Putamen (tissue), 1 donor: ENCODE measurements at places on chromosomes 11 and 22.

DNA sequence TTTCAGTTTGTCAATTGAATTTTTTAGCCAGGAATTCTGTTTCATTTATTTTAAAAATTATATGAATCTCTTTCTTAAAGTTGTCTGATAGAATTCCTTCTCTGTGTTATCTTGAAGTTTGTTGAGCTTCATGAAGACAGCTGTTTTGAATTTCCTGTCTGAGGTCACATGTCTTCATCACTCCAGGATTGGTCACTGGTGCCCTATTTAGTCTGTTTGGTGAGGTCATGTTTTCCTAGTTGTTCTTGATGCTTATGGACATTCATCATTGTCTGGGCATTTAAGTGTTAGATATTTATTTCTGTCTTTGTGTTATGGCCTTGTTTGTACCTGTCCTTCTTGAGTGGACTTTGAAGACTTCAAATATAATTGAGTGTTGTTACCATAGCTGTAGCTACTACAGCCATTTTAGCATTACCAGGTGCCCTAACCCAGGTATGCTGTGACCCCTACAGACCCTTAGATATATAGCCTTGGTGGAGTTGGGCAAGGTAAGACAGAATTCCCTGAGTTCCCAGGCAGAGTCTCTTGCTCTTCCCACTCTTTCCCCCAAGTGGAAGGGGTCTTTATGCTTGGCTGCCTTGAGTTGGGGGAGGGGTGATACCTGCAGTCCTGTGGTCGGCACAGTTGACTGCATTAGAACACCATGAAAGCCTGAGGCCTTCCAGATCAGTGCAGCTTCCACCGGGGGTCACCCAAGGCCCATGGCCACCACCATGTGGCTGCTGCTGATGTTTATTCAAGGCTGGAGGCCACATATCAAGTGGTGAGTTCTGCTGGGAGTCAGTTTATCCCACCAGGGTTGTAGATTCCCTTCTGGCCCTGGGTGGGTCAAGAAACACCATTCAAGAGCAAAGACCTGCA, 229.6 kb downstream of the DYNC2H1 start:
- no peak for DNase-seq

DNA sequence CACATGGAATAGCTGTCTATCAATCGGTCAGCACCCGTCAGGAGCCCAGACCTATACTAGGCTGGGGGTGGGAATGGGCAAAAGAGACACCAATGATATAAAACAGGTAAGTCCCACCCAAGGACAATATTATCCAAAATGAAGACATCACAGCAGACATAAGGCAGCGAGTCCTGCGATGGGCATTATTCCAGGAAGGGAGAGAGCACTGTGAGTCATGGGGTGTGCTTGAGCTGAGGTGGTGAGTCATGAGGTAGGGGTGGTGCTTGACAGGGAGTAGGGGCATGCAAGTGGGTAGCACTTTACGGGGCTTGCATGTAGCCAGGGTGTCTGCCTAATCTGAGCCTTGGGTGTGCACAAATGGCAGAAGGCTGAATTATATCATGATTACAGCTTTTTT, 605.0 kb upstream of the CADM1 start:
- DNase-seq = peak; percentile 8

DNA sequence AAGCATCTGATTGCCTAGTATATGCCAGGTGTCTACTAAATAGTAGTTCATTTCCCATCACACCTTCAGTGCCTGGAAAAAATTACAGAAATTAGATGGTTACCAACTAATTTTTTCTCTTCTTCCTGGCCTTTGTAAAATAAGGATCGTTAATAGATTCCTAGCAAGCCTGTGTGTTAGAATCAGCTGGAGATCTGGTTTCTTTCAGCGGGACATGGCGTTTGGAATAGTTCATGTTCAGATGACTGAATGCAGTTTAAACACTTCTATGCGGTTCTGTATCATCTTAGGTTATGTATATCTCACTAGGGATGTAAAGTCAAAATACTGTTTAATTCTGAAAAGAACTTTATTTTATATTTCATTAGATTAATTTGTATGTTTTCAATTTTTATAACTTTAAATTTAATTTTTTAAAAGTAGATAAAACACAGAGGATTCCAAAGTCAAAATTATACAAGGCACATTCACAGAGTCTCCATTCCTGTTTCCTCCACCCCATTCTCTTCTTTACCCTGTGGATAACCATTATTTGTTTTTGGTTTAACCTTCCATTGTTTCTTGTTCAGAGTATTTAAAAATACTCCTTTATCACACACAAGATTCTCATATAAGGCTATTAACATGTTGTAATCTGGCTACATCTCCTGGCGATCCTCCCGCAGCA, 132.8 kb downstream of the ATXN10 start:
- DNase-seq = no peak

GRCh38 chr22:49036513-49036912, 791.2 kb downstream of the BRD1 start:
- no peak for DNase-seq

- DNase-seq = peak; percentile 78
These were observed 77.4 kb downstream of the GGTLC2 start for GRCh38 chr22:22721681-22722354.

GRCh38 chr22:34798605-34799004, 267.4 kb upstream of the ISX start:
- DNase-seq = no peak
